Amygdala (tissue), 56 donors: ENCODE measurements at places on chromosomes 1 and 21.

DNA sequence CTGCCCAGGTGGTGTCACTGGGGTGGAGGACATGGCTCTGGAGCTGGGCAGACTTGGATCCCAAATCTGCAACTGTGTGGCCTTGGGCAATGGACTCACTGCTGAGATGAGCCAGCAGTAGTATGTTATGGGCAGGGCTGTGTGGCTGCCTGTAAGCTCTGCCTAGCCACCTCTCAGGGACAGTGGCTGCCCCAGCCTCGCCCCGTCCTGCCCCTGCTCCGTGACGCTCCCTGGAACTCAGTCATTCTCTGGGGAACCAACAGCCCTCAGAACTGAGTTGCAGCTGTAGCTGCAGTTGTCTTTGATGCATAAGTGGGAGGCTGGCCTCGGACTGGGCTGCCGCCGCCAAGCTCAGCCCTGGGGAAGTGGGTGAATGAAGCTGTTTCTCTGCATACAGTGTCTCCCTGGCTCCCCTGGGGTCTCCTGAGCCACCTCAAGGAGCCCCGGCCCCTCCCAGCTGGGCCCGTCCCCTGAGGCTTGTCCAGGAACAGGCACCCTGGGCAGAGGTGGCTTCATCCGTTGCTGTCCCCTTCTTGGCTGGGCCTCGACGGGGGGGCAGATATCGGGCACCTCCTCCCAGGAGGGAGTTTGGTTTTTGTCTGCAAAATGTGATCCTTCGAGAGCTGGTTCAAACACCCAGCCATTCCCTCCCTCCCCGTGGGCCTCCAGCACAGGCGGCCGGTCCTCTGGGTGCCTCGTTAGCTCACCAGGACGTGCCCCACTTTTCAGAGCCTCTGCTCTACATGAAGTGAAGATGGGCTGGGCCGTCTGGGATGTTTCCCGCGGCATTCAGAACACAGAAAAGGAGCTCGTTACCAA, 26.2 kb upstream of the PLCH2 start:
- DNase-seq = no peak

DNA sequence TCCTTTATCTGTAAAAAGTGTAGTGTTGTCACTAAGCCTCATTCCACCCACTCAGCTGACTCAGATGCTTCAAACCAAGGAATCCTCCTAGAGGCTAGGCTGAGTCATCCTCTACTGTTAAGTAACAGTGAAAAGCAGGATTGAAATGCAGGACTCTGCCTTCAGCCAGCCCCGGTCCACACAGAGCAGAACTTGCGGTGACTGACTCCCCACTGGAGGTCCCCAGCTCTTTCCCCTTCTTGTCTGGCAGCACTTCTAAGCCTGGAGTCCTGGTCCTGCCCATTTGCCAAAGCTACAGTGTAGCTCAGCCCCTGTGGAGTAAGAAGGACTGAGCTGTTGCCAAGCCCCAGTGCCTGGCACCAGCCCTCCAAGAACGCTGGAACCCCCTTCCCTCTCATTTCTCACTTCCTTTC, 1.7 kb downstream of the RAB7B start:
- DNase-seq = peak; percentile 45

- no peak for DNase-seq
These were observed 67.8 kb upstream of the SMYD2 start for GRCh38 chr1:214213136-214213535.

GRCh38 chr1:202086579-202087350, 36.0 kb upstream of the GPR37L1 start:
- no peak for DNase-seq

- DNase-seq = no peak
These were observed 19.4 kb downstream of the LGALS8 start for GRCh38 chr1:236543065-236543669.
